ENCODE measurements at places on chromosomes 3 and 15.
A peak's percentile ranks its signal among the peaks of the same experiment; 100 is the strongest.

GRCh38 chr3:160608870-160609269, 43.5 kb upstream of the KPNA4 start:
- no peak for DNase-seq

- no peak for DNase-seq
Measured at GRCh38 chr3:53287131-53287629, 31.4 kb upstream of the TKT start.

GRCh38 chr3:169052465-169053302, 610.8 kb downstream of the MECOM start:
- no peak for DNase-seq

- DNase-seq = no peak
Measured at GRCh38 chr15:44593042-44593736, 56.2 kb downstream of the EIF3J start.

DNA sequence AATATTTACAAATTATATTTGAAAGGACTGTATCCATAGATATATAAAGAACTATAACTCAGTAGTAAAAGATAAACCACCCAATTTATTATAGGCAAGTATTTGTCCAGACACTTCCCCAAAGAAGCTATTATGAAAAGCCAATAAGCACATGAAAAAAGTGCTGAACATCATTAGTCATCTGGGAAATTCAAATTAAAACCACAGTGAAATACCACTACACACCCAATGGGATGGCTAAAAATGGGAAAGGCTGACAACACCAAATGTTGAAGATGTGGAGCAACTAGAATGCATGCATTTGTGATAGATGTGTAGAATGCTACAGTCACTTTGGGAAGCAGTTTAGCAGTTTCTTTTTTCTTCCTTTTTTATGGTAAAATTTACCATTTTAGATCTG, 147.0 kb downstream of the PDE8A start:
- no peak for DNase-seq

DNA sequence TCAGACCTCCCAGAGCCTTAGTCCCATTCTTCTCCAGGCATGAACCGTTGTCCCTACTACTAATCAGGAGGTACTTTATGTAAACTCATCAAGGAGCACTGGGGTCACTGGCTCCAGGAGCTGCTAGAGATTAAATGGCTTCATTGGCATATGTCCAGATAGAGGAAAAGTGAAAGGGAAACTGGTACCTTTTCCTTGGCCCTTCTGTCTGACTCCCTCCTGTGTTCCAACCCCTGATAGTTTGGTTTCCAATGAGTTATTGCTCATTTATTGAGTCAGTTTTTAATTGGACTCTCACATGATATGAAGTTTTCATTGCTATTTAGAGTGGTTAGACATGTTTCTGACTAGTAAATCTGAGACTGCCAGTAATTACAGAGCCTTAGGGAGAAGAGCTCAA, 130.5 kb upstream of the BFSP2 start:
- no peak for DNase-seq

GRCh38 chr15:66043264-66043663, 174.0 kb downstream of the RAB11A start:
- no peak for DNase-seq

DNA sequence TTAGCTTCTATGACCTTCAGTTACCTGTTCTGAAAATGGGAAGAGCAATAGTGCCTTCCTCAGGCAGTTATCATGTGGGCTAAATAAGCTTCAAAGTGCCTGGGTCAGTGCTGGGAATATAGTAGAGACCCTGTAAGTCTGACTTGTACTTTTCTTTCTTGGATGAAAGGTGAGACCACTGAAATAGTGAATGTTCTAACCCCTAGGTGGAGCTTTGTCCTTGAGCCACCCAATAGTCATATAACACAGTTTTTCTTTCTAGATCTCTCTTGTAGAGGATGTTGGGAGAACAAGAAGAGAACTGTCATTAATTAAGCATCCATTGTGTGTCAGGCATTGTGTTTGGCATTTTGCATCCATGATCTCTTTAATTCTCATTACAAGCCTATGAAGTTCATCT, 13.0 kb upstream of the BFSP2 start:
- no peak for DNase-seq

DNA sequence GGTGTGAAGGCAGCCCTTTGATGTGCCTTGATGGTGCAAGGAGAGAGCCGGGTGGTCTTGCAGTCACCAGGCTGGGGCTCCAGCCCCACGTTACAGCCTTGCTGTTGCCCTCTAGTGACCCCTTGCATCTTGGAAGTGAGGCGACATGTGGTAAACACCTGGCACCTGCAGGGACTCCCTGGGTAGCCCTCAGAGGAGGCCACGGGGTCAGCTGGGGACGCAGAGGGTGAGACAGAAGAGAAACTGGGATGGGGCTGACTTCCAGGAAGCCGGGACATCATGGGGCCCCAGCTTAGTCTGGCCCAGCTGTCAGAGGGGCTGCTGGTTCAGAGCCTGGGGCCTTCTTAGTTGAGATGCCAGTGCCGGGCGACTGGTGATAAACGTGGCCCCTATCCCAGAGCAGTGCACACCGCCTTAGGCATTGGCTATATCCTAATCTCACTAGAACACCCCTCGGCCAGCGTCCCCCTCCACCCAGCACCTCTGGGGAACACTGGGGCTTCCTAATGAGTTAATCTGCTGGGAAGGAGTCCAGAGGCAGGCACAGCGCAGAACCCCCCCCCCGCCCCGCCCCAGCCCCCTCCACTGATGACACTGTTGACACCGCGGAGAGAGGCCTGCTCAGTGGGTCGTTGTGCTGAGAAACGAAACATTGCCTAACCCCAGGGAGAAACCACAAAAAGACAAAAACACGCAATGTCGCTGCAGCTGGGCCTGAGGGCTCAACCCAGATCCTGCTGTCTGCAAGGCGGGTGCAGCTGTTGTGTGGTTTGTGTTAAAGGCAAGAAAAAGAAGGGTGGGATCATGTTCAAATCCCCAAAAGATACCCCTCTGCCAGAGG, 60.5 kb upstream of the KLF13 start:
- DNase-seq = peak; percentile 20

GRCh38 chr15:72420576-72420975, 22.5 kb downstream of the TMEM202 start:
- no peak for DNase-seq

Measured in activated CD8-positive, alpha-beta memory T cell treated with anti-CD3 and anti-CD28 coated beads for 1 hour (primary cell).